Activated naive CD4-positive, alpha-beta T cell treated with anti-CD3 and anti-CD28 coated beads, Interleukin-2, amount 50 U/mL, for 16 hours (primary cell): ENCODE measurements at places on chromosomes 11 and 22.

DNA sequence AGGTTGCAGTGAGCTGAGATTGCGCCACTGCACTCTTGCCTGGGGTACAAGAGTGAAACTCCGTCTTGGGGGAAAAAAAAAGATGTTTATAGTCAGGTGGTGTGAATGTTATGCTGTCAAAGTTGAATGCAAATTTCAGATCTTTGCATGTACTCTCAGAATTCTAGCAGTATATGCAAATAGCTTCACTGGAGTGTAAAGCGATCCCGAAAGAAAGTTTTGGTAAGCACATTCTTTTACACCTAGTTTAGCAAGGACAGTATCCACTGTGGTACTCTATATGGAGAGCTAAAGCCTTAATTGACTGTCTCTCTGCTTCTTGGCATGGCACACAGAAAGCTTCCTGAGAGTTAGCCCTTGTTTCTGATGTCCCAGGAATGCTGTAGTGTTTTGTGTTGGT, 4.0 kb downstream of the JAM3 start:
- no peak for DNase-seq

- no peak for DNase-seq
Measured at GRCh38 chr11:134562196-134562595, 150.2 kb upstream of the B3GAT1 start.

- no peak for DNase-seq
Measured at GRCh38 chr11:126410649-126411048, 55.2 kb downstream of the ST3GAL4 start.

- no peak for DNase-seq
Measured at GRCh38 chr11:57364851-57365660, 15.9 kb downstream of the PRG3 start.

GRCh38 chr22:23682827-23683355, 7.9 kb upstream of the RGL4 start:
- DNase-seq, result no peak

DNA sequence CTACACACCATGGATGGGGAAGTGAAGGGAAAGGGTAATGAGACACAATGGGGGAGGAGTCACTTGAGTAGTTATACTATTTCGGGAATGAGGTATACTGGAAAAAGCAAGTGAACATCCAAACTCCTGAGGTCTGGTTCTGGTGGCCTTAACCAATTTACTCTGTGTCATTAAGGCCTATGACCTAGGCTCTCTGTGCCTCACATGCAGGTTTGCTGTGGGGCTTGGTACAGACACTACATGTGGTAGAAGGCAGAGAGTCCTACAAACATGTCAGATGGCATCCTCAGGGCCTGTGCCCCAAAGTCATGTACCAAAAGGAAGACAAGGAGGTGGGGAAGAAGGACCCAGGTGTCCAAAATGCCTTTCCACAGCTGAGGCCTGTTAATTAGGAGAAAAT, 98.9 kb downstream of the TRIM29 start:
- DNase-seq, result no peak

DNA sequence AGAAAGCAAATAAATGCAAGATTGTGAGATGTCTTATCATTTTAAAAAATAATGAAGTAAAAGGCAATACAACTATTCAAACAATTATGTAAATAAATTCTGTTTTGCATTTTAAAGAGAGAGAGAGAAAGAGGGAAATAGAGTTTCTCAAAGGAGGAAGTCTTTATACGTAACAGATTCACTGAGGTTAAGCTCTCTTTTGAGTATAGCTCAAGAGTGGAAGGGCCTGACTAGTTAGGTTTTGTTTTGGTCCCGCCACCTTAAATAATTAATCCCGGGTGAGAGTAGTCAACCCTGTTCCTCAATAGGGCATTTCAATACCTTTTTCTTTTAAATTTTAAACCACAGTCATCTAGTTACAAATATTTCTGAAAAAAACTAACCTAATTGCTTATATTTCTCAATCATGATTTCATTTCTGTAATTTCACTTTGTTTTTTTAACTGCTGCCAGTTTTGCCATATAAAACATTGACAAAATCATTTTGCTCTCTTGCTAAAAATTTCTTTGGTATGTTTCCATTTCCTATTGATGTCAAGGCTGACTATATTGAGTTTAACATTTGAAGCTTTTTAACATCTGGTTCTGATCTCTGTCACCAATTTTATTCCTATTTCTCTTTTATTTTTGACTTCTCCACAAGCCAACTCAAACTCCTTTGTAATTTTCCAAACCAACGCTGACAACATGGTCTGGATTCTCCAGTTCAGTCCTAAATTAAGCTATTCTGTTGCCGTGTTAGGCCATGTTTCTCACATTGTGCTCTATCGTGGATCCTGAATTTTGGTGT, 10.3 kb downstream of the OR10D3 start:
- no peak for DNase-seq

GRCh38 chr11:40236526-40236925, 1222.9 kb downstream of the LRRC4C start:
- DNase-seq, result no peak

- no peak for DNase-seq
Measured at GRCh38 chr11:129248618-129249017, 56.5 kb upstream of the ARHGAP32 start.

- no peak for DNase-seq
Measured at GRCh38 chr11:29937526-29937925, 79.3 kb downstream of the KCNA4 start.

DNA sequence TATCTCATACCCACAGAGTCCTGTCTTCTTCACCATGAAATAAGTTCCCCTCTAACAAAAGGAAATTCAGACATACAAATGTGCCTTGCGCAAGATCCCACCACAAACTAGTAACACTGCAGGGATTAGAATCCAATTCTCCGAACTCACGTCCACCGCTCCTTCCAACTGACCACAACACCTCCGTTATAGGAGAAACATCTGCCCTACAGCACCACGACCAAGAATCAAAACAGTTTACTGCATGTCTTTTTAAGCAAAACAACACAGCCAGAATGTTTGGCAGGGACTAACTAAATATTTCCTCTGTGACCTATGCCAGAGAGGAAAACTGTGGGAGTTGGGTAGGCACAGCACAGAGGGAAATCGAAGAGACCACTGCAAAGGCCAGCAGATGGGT, 72.7 kb upstream of the AKIP1 start:
- no peak for DNase-seq

DNA sequence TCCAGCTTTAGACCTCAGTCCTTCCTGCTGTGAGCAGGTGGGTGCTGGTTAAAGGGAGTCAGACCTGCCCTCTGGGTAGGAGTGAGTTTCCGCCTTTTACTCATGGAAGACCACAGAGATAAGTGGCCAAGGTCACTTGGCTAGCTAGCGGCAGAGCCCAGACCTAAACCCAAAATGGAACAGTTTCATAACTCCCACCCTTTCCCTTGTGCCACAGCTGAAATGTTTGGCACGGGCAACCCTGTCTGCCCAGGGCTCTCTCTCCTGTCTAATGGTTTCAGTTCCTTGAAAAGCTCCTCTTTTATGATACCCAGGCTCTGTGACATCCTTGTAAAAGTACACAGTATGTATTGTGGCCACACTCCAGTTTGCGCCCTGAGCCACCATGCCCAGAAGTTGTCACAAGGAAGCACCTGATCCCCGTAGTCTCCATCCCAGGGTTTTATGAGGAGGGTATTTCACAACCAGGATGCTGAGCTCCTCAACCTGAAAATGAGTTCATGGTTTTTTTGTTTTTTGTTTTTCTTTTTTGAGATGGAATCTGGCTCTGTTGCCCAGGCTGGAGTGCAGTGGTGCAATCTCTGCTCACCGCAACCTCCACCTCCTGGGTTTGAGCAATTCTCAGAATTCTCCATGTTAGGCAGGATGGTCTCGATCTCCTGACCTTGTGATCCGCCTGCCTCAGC, 5.1 kb downstream of the MB start:
- DNase-seq, result no peak

GRCh38 chr22:37675930-37676735, 697 bp downstream of the LGALS1 start:
- no peak for DNase-seq

DNA sequence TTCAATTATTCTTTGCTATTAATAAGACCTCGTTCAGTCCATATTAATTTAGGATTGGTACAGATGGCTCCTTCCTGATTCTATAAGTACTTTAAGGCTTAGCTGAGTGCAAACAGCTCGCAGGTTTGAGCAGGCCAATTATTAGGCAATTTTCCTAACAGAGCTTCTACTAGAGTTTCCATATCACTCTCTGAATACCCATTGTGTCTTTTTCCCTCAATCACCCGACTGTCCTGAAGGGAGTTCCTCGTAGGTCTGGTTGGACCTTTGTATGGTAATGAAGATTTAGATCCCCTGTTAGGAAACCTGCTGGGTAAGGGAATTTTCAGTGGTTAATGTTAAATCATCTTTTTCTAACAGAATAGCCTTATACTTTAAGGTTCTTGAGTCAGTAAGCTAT, 61.1 kb downstream of the ARHGAP42 start:
- no peak for DNase-seq

DNA sequence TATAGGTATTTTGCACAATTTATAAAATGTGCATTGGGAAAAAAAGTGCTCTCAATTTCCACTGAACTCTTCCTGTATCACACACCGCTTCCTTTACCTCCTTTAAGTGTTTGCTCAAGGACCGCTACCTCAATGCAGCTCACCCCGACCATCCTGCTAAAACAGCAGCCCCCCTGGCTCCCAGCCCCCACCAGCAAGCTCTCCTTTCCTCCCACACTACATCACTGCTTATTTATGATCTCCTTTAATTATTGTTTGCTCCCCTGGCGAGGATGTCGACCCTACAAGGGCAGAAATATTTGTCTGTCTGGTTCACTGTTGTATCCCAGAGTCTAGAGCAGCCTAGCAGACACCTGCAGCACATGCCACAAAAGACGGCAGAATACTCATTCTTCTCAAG, 10.0 kb downstream of the SHANK2 start:
- DNase-seq, result no peak

DNA sequence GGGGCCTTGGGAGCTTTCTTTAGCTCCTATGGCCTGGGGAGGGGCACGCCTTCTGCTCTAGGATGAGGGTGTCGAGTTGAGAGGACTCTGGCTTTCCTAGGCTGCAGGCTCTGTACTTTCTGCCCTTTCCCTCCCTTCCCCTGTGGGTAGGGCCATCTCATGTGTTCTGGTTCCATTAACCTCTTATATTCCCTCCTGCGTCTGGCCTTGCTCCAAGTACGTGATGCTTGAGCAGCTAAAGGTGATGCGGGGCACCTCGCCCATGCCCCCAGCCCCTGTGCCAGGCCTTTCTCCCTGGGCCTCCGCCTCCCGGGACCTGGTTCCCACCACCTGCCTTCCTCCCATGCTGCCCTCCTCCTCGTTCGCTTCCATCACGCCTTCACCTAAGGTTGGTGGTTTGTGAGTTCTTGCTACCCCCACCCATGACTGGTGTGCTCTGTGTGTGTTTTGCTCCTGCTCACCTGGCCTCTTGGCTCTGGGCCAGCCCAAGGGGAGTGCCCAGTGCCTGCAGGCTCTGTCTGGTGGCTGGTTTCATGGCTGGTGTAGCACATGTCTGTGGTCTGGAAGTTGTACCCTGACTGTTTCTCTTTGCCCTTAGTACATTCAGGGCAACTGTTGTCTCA, 34.1 kb downstream of the PHLDB1 start:
- no peak for DNase-seq

DNA sequence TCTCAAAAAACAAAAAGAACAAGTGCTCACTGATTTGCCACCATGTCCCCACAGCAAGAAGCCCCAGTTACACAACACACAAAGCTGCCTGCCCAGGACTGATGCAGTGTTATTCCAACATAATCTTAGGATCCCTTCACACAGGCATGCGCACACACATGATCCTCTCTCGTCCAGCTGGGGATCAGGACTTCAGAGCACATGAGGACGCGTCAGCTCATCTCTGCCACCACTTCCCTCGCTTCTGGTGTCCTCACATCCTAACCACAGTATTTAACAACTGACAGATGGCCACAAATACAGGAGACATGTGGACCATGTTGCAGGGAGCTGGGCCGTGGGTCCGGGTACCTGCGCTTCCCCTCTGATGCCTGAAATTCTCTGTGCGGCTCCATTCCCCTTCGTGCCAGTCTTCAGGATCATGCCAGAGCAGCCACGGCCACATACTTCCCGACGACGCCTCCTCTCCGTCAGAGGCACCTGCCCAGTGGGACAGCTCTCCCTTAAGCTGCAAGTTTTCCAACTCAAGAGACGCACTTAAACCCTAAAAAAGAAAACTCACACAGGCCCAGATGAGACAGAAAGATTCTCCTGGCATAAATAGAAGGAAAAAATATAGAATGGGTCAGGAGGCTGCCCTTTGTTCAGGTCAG, 68.3 kb downstream of the PACSIN2 start:
- no peak for DNase-seq

DNA sequence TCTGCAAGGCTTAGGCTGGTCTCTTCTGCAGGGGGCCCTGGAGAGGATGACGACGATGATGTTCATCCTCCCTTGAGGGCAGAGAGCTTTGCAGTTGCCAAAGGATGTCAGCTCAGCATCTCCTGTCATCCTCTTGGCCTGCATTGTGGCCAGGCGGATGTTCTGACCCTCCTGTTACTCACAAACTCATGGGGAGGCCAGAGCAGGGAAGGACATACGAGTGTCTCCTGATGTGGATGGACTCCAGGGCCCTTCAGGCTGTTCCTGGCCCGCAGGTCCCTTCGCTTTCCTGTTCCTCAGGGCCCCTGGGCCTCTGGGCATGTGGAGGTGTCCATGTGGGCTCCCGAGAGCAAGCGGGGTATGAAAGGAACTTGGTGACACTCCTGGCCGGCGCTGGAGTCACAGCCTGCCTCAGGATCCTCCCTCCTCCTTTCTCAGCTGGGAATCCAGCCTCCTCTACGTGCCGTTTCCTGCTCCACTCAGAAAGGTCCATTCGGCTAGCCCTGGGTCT, 8.5 kb downstream of the ADORA2A start:
- DNase-seq, result no peak
